ENCODE measurements at places on chromosomes 7 and 10.

DNA sequence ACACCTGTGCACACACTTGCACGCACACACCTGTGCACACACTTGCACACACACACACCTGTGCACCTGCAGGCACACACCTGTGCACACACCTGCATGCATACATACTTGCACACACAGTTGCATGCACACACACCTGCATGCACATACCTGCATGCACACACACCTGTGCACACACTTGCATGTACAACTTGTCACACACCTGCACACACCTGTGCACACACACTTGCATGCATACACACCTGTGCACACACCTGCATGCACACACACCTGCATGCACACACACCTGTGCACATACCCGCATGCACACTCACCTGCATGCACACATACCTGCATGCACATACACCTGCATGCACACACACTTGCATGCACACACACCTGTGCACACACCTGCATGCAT is 150.1 kb upstream of the RHEB start:
- DNase-seq = no peak

DNA sequence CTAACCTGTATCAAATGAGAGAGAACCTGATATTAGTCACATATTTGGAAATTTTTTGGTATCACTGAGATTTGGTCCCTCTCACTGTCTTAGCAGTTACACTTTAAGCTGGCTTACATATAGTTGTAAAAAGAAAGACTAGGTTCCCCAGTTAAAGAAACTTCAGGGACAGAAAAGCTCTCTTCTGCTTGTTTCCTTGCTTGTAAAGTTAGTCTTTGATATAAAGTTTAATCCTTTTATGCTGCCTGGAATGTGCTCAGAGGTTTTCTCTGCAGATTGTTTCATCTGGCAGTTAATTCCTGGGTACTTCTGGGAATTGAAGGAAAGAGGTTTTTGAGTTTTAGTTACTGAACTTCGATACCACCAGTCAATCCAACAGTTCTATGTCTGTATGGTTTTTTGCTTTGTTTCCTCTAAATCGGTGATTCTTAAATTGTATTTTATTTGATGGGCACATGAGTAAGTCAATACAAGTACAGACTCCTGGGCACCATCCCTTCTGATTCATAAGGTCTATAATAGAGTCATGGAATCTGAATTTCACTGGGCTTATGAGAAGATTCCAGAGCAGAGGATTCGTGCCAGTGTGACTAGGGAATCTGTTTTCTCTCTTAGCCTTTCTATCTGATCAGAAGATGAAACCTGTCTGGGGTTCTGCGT is 1080.9 kb upstream of the C7orf33 start:
- no peak for DNase-seq

DNA sequence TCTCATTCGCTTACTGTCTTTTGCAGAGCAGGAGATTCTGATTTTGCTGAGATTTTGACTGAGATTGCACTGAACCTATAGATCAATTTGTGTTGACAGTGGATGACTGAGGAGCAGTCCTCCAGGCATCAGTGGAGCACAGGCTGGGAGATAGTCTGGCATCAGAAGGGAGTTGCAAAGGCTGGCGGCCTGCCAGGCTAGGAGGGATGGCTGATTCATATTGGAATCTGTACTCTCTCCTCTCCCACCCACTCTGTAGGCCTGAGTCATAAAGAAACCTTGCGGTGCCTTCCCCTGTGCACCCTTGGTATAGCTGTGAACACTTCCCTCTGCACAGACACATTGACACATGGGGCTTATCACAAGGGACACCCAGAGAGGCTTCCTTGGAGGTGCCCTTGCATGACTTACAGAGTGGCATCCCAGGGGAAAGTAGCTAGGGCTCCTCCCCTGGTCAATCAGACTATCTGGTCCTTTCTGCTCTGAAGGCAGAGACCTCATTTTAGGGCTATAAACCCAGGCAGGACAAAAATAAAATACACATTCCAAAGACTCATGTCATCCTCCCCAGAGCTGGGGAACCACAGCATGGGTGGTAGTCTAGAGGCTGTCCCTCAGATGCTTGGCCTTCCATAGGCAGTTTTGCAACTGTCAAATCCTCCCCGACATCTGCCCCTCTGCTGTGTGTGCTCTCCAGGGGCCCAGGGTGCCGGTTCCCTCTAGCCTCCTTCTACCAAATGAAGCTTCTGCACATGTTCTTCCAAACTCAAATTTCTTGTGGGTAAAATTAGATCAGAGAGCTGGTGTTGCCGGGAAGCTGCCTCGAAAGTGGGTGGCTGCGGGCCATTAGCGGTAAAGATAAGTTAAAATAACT is 37.4 kb upstream of the EEPD1 start:
- peak; percentile 46 for DNase-seq

DNA sequence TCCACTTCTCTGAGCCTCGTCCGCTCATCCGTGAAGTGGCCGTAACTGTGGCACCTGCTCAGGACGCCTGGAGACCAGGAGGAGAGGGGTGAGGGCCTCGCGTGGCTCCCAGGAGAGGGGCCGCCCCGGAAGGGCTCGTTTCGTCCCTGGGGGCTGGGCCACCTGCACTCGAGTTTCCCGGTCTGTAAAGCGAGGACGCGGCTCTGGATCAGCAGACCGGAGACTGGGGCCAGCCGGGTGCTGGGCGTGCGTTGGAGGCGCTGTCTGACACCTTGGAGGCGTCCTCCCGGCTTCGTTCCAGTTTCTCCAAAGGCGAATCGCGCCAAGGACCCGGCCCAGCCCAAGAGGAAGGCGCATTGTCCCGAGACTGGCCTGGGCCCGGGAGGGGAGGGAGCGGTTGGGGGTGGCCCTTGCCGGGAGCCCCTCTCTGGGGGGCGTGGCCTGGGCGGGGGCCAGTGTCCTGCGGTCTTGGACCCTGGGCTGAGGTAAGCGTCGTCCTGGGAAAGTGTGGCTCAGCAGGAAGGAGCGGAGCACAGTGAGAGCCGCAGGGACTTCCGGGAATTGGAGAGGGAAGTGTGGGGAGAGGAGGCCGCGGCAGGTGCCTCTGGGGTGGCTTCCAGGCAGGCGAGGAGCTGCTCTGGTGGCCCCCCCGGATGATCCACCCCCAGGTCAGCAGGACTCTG is 89.6 kb downstream of the FOXL3 start:
- no peak for DNase-seq

DNA sequence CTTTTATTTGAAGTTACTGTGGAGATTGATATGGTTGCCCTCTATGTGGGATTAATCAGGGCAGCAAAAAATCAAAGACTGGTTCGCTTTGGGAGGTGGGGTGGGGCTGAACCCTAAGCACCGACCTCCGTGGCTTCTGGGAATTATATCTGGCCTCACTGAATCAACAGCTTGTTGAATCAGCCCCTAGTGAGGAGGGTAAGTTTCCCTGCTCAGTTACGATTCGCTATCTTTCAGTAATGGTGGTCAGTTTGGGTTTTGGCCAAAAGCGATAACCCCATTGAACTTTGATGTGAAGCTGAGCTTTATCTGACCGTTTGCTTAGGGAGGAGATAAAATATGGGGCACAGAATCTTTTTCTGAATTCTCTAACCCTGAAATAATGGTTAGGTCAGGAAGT is 16.6 kb upstream of the ARPC1A start:
- no peak for DNase-seq

DNA sequence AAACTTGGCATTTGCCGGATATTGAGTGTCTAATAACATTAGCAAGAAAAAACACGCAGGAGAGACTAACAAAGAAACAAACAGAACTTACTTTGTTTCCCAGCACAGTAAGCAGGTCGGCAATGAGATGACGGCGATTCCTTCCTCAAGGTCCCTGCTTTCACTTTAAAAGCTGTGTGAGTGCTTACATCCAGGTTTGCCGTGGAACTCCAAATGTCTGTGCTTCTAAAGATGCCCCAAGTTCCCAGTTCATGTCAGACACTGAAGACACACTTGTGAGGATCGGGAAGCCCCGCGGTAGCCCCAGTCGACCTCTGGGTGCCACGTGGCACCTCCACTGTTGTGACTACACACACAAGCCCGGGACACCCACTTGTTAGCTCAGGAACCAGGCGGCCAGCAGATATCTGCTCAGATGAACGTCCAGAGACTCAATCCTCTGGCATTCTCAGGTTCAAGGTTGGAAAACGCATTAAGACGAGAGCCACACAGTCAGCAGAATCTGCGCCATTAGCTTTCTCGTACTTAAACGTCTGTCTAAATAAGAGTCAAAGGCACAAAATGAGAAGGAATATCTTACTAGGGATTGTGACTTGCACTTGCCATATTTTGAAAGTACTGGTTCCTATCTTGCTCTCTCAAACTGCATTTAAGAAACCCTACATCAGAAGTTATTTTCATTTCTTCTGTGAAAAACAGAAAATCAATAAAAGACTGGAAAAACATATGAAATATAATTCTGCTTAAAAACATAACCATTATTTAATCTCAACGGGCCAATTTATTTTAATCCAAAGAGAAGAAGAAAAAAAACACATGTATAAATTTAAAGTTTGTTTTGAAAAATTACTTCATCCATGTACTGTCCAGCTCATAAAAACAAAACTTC is 207.6 kb upstream of the KLF14 start:
- no peak for DNase-seq

GRCh38 chr7:77209479-77210139 is 10.0 kb upstream of the FGL2 start:
- no peak for DNase-seq

DNA sequence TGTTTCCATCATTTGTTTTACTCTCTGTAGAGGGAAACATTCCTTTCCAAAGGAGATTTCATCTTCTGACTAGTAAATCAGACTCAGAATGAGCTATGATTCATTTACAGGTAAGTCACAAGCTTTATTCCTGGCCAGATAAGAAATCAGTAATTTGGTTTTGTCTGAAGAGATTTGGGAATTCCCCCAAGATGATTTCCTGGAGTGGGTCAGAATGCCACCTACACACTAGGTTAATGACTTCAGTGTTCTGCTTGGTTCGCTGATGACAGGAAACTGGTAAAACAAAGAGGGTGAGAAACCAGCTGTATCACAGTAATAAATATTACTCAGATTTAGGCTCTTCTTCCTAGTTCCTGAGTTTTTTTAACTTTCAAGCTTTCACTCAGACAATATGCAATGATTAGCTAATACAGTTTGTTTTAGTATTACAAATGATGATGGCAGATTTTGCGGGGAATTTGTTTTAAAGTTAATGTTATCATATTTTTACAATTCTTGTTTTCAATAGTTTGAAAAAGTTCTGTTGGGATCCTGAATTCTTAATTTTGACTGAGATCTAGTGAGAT is 8.3 kb upstream of the ASZ1 start:
- DNase-seq = no peak

DNA sequence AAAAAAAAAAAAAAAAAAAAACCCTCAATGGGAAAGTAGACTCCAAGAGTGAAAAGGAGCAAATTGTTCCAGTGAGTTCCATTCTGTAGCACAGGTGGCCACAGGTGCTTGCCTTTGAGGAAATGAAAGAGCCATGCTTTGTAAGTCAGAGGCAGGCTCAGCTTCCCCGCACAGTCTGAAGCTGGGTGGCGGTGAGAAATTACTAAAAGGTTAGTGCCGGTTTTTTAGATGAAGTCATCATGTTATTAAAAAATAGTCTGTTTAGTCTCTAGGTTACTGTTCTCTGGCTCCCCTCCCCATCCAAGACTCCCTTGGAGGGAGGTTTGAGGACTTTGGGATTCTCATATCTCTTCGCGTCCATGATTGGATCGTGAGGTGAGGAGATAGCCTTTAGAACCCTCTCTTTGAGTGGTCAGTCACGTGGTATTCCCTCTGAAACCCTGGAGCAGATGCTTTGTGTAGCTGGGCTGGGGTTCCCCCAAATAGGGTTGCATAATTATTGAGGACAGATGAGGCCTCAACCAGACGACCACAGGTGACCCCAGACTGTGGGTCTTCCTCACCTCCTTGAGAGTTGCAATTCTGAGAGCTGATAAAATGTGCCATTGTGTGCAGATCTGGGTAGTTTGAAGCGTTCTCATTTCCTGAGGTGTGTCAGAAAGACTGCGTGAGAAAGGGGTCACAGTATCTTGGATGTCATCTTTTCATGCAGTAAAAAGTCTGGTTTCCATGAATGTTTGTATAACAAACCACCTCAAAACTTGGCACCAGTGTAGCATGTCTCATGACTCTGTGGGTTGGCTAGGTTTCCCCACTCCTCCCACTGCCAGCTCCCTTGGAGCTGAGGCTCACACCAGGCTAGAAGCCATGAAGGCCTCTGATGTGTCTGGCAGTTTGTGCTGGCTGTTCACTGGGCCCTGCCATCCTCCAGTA is 27.1 kb downstream of the OGDH start:
- DNase-seq = no peak

GRCh38 chr7:111091593-111092358 is 849 bp downstream of the LRRN3 start:
- DNase-seq = no peak

- DNase-seq = no peak
Measured at GRCh38 chr10:70232859-70233108, 445 bp downstream of the PPA1 start.

DNA sequence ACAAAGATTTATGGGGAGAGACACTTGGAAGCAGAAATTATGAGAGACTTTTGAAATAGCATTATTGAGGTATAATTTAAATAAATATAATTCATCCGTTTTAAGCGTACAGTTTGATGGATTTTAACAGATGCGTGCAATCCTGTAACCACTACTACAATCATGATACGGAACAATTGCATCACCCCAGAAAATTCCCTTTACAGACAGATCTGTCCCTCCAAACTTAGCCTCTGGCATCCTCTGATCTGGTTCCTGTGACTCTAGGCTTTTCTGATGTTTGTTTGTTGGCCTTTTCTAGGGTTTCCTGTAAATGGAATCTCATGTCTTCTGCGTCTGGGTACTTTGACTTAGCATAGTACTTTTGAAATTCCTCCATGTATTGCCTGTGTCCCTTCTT is 15.5 kb downstream of the UBN2 start:
- DNase-seq = no peak

GRCh38 chr7:26043801-26044200 is 108.2 kb upstream of the NFE2L3 start:
- DNase-seq = no peak

GRCh38 chr7:55774327-55775050 is 88.1 kb downstream of the SEPTIN14 start:
- DNase-seq = peak; percentile 70

GRCh38 chr10:17683541-17683940 is 39.6 kb downstream of the STAM start:
- DNase-seq = no peak

DNA sequence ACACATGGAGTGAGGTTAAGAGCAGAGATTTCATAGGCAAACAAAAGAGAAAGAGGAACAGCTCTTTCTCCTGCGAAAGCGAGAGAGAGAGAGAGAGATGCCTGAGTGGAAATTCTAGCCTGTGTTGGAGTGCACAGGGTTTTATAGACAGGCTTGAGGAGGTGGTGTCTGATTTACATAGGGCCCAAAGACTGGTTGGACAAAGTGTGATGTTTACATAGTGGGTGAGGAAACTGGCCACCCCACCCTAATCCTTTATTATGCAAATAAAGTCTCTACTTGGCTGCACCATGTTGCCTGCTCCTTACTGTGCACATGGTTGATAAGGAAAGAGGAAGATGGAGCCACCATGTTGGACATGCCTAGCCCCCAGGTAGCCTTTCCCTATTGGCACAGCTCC is 967.8 kb upstream of the SORCS1 start:
- DNase-seq = no peak
